Suprapubic skin (tissue), 4 donors: ENCODE measurements at places on chromosomes 12 and 14.
A peak's percentile ranks its signal among the peaks of the same experiment; 100 is the strongest.

DNA sequence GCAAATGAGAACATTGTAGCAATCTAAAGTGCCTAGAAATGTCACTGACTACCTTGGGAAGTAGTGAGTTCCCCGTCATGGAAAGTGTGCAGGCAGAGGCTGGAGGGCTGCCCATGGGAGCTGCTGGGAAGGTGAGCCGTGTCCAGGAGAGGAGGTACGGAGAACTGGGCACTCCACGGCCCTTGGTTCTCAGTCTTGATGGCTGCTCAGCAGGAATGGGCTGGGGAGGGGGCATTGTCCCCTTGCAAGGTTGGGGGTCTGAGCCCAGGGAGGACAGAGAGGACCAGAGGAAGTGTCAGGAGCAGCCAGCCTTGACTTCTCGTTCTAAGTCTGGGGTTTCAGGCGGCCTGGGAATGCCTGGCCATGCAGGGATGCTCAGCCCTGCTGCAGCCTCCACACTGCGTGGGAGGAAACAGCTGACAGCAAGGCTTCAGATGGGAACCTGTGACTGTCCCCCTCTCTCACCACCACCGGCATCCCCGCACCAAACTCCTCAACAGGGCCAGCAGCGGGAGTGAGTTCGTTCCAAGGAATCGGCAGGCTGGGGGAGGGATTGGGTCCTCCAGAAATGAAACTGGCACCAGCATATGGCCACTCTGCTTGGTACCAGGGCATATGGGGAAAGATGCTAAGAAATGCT is 140.2 kb downstream of the BCL11B start:
- DNase-seq, result no peak

- DNase-seq, result peak; percentile 84
These were observed 45.7 kb upstream of the ITPR2 start for GRCh38 chr12:26878661-26879119.

DNA sequence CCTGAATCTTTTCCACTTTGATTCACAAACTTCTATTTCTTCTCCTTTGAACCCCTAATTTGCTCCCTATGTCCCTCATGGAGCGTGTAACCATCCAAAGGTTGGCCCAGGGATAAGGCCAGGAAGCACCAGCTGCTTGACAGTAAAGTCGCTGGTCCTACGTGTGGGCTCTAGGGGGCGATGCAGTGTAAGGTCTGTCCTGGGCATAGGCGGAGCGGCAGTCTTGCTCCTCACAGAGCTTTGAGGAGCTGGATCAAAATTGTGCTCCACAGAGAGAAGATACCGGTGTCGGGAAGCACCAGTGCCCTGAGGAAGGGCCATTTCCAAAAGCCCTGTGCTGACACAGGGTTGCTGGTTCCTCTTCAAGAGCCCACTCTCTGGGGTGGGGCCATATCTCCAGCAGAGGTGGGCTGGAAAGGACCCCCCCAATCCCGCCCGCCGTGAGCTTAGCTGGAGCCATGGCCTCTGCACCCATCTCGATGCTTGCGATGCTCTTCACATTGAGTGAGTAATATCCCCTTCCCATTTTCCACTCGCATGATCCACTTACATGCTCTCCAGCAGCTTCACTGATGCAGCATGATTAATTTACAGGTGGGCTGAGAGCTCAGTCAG is 49.9 kb upstream of the OR4E1 start:
- DNase-seq, result no peak

DNA sequence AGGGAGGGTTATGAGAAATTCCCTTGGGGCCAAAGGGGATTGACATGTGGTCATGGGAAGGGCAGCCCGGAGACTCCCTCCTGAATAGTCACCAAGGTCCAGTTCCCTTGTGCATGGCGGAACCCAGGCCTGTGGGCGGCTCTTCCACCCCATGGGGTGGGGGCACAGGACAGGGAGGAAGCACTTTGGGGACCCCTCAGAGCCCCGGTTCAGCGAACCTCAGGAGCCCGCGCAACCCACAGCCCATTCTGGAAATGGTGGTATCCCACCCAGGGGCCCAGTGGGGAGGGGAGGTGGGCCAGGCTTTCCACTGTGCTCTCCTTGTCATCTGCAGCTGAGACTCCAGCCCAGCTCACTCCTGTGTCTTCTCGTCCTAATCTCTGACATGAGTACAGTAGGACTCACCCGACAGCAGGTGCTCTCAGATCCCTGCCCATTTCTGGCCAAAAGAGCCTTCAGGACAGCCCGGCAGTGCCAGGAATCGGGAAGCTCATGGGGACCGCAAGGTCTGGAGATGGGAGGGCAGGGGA is 255.2 kb upstream of the SFSWAP start:
- no peak for DNase-seq

- DNase-seq, result no peak
These were observed 67.0 kb upstream of the RD3L start for GRCh38 chr14:104009297-104009696.

DNA sequence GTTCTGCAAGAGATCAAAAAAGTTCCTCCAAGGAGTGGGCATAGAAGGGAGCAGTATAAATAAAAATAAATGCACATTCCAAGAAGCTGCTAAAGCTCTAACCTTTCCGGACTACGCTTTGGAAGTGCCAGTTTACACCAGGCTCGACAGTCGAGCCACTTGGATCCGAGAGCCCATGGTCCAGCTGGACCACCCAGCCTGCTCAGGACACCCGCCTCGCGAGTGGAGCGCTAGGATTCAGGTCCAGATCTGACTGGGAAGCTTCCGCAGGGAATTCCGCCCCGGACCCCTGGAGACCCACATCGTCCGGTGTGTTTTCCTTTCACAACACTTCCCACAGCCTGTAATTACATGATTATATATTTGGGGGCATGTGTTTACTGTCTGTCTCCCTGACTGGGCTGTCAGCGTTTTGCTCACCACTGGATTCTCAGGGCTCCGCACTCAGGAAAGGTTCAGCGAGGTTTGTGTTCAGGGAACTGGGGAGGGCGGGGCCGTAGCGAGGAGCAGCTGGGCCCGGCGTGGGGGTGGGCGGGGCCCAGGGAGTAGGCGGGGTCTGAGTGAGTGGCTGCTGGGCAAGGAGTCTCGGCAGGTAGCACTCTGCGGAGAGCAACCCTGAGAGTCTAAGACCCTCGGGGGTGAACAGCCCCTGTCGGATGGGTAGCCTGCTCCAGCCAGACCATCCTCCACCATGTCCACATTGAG is 52.3 kb upstream of the TMEM263 start:
- peak; percentile 63 for DNase-seq

DNA sequence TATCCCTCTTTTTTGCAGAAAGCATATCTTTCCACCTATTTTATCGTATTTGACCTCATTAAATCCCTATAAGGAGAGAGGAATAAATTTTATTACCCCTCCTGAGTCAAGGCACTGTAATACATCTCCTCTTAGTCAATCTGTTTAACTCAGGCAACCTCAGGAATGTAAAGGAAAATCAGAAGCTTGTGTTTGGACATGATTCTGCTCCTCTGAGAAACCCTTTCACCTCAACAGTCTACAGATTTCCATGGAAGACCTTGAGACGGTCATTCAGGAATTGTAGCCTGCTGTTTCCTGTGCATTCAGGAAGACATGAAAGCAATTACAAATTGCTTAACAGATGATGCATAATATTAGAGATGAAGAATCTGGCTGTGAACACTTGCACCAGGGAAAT is 360.8 kb downstream of the PAWR start:
- DNase-seq, result no peak

DNA sequence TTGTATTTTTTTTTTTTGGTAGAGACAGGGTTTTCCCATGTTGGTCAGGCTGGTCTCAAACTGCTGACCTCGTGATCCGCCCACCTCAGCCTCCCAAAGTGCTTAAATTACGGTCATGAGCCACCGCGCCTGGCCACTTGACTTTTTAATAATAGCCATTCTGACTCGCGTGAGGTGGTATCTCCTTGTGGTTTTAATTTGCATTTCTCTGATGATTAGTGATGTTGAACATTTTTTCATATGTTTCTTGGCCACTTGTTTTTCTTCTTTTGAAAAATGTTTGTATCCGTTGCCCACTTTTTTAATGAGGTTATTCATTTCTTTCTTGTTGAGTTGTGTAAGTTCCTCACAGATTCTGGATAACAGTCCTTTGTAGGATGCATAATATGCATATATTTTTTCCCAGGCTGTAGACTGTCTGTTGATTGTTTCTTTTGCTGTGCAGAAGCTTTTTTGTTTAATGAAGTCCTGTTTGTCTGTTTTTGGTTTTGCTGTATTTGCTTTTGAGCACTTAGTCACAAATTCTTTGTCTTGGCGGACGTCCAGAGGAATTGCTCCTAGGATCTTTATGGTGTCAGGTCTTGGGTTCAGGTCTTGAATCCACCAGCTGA is 10.3 kb upstream of the PGAM5 start:
- DNase-seq, result no peak
